ENCODE measurements at places on chromosomes 6 and 20.
A peak's percentile ranks its signal among the peaks of the same experiment; 100 is the strongest.

- DNase-seq, result no peak
These were observed 974.0 kb upstream of the GJE1 start for GRCh38 chr6:141158740-141159139.

DNA sequence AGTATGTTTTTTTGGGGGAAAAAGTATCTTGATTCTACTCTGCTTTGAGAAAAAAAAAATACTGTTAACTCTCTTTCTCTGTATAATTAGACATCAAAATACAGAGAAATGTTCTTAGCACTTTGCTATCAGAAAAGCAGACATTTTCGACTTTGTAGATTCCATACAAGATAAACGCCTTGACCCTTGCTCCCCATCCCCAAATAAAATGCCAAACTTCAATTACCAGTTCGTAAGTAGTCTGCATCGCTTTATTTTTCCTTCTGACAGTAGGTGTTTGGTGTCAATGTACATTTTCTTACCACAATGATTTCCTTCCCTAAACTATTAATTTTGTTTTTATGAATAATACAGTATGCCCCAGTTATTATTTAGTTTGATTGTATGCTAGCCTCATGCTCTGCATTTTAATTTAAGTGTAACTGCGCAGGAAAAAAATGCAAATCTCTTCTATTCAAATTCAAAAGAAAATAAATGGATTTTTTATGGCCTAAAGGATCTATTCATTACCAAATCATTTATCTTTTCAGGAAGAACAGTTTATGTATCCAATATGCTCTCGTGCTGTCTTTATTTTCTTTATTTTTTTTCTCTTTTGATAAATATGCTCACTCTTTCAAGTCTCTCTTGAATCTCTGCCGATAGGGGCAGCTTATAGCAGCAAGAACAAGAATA is 84.8 kb upstream of the ZNF217 start:
- DNase-seq, result no peak

- no peak for DNase-seq
These were observed 227.2 kb upstream of the ASCC3 start for GRCh38 chr6:101108286-101108685.

DNA sequence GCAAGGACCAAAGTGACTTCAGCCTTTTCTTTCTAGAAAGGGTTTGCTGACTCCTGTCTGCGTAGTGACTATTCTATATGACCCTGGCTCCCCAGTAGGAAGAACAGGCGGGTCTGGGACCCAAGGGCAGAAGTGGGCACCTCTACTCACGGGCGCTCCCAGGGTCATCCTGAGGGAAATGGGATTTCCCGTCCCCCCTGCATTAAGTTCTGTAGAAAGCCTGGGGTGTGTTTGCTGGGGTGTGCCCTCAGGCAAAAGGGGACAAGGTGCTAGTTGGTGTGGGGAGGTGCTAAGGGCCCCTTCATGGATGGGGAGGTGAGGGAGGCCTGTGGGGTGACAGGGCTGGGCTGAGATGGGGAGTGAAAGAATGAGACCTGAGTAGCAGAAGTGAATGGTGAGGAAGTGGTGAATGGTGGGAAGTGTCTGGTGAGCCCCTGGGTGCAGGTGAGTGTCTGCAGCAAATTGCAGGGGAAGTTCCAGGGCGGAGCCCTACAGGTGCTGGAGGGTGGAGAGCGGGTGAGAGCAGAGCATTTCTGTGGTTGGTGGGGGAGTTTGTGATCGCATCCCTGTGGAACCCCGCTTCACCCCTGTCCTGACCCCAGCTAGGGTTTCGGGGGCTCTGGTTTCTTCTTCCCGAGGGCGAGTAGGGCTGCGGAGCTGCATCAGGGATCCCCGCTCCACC is 21.1 kb downstream of the RAET1L start:
- no peak for DNase-seq

DNA sequence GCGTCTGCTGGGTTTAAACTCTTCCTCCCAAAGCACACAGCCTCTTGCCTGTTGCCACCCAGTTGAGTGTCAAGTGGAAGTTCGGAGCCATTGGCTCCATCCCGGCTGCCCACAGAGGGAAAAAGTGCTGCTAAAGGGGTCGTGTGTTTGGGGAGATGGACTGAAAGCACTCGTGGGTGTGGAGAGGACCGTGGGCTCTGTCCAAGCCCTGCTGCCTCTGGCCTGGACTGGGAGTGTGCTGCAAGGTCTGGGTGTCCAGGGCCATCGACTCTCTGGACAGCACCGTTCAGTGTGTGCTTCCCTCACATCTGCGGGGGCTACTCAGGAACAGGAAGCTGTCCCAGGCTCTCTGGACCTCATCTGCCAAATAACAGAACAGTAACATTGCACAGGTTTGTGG is 269.3 kb downstream of the DLL1 start:
- no peak for DNase-seq

GRCh38 chr6:42984924-42985475 is 630 bp downstream of the PPP2R5D start:
- DNase-seq, result no peak

DNA sequence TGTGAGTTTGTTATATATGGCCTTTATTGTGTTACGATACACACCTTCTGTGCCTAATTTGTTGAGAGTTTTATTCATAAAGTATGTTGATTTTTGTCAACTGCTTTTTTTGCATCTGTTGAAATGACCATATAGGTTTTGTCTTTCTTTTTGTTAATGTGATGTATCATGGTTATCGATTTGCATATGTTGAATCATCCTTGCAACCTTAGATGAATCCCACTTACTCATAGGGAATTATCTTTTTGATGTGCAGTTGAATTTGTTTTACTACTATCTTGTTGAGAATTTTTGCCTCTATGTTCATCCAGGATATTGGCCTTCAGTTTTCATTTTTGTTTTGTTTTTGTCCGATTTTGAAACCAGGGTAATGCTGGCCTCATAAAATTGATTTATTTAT is 45.7 kb upstream of the TPD52L1 start:
- no peak for DNase-seq

DNA sequence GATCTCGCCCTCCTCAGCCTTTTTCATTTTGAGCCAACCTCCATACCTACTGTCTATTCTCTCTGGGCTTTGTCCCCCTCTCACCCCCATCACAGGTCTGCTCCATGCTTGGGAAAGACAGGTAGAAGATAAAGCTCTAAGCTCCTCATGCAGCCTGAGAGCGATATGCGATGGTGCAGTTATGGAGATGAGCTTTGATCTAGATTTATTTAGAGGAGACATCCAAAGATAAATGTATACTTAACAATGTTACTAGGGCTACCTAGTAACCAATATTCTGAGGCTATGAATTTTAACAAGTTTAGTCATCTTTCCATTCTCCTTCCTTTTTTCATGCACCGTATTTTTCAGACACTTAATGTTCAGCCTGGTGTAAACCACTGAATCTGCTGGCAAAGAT is 95.3 kb downstream of the TRDN start:
- no peak for DNase-seq

DNA sequence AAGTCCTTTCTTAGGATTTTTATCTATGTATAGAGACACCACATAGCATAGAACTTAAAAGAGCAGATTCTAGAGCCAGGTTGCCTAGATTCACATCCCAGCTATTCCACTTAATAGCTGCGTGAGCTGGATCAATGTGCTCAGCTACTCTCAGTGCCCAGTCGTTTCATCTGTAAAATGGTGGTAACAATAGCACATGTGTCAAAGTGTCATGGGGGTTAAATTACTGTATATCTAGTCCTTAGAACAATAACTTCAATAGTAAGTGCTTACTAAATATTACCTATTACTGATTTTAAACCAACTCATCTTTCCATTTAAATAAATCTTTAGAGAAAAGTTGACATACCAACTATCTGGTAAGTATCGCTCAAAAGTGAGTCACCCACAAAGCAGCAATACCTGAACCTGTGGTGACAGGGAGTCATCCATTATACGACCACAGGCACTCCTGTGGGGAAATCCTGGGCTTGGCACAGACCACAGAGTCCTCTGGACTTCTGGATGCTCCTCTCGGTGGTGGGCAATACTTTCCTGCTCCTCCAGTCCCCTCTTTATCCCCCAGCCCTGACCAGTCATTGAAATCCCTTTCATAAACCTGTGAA is 154.8 kb downstream of the PDSS2 start:
- no peak for DNase-seq

DNA sequence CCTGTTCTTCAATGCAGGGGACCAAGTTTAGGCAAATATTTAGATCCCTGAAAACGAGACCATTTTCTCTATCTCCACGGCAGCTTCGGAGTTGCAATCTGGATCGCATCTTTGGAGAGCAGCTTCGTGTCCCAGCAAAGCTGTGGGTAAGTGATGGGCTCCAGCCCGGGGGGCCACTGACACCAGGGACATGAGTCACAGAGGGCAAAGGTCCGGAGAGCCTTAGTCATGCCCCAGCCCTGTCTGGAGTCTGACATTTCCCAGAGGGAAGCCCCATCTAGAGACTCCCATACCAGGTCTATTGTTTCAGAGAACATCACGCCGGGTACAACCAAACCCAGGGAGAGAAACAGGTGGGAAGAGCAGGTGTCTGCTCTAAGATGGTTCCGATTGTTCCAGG is 95.9 kb downstream of the NFATC2 start:
- DNase-seq, result peak; percentile 75

DNA sequence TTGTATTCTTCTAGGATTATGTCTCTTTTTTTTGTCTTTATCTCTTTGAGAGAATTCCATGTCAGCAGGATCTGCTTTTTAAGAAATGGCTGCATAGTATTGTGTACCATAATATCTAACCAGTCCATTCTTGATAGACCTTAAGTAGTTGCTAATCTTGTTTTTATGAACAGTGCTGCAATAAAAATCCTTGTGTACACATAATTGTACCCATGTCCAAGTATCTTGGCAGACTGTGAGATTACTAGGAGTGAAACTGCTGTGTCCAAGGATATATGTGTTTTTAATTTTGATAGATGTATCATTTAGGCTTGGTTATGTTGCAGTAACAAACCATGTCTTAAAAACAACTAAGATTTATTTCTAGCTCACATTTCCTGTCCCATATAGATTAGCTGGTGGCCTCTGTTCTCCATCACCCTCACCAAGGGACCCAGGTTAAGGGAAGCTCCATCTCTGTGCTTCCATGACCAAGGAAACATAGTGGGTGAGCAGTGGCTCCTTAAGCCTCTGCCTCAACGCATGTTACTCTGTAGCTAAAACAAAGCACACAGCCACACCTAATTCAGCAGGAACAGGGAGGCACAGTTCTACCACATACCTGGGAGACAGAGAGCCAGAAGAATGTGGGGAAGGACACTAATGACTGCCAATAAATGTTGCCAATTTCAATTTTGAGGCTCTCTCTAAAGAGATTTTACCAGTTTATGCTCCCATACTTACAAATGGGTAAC is 12.1 kb upstream of the SUMO4 start:
- no peak for DNase-seq

GRCh38 chr20:54368570-54368969 is 106.8 kb upstream of the DOK5 start:
- no peak for DNase-seq

DNA sequence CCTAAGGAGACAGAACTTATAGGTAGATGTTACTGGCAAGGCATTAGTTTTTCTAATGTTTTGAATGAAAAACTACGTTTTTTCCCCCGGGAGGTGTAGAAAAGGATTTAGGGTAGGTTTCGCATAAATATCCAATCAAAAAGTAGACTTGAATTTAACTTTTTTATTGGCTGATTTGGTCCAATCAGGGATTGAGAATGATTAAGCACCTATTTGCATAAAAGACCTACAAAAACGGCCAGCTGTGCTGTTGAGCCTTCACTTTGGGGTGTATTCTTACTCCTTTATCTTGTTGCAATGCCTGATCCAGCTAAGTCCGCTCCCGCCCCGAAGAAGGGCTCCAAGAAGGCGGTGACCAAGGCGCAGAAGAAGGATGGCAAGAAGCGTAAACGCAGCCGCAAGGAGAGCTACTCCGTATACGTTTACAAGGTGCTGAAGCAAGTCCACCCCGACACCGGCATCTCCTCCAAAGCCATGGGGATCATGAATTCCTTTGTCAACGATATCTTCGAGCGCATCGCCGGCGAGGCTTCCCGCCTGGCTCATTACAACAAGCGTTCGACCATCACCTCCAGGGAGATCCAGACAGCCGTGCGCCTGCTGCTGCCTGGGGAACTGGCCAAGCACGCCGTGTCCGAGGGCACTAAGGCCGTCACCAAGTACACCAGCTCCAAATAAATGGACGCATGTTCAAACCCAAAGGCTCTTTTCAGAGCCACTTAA is 113.5 kb upstream of the BTN3A2 start:
- peak; percentile 68 for DNase-seq

- no peak for DNase-seq
These were observed 55.6 kb upstream of the MPC1 start for GRCh38 chr6:166438211-166438861.
